Tibial artery (tissue), 4 donors: ENCODE measurements at places on chromosomes 4 and X.
A peak's percentile ranks its signal among the peaks of the same experiment; 100 is the strongest.

DNA sequence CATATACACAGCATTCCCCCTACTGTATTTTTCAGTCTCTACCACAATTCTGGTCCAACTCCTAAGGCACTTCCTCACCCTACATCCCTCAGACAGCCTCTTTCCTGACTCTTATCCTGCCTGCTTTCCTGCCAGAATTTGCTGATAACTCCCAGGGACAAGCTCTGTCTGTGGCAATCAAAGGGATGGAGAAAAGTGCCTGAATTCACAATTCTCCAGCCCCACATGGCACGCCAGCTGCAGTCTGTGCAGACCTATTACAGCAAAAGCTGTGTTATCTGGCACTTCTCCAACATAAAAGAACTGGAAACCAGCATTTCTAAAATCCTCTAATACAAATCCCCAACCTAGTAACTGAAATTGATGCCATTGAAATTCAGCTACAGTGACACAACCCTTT is 404.8 kb downstream of the KLHL13 start:
- no peak for DNase-seq

- DNase-seq = no peak
Measured at GRCh38 chrX:25344161-25344936, 328.6 kb upstream of the ARX start.

GRCh38 chr4:54498661-54499111 is 159.1 kb upstream of the KIT start:
- DNase-seq = no peak

DNA sequence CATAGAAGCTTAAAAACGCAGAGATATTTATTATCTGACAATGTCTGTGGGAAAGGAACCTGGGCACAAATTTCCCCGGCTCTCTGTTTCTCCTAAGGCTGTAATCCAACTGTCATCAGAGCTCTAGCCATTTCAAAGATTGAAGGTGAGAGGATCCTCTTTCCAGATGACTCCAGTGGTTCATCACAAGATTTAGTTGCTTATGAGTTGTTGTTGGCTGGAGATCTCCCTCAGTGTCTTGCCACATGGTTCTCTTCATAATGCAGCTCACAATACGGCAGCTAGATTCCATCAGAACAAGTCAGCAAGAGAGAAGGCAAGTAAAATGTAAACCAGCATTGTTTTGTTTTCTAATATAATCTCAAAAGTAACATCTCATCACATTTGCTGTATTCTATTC is 369.4 kb downstream of the GASK1B start:
- DNase-seq = no peak

DNA sequence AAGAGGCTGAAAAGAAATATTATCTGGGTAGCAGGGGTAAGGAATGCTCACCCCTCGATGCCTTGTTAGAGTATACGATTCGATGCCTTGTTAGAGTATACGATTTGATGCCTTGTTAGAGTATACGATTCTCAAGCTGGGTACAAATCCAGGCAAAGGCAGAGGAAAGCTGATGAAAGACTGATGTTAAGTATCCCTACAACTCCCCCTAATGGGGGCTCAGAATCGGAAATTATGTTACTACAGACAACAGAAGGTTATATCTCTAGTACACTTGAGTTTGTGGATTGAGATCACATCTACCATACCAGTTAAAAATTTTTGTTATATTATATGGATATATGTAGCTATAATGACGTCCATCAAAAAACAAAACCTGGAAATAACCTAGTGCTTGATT is 4.8 kb downstream of the LRRC66 start:
- DNase-seq = no peak

DNA sequence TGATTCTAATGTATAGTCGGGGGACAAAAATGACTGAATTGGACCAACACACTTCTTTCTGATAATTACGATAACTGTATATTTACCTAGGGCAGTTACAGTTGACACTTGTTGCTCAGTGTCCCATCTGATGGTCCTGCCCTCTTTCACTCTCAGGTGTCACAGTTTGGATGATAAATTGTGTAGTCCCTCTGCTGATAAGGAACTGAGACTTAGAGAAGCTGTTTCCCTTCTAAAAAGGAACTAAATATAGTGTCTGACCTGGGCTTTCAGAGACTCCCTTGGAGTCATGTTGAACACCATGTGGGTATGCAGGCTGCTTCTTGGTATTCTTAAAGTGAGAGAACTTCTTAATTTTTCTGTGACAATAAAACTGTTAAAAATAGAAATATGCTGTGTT is 23.7 kb upstream of the PNPLA4 start:
- DNase-seq = no peak

DNA sequence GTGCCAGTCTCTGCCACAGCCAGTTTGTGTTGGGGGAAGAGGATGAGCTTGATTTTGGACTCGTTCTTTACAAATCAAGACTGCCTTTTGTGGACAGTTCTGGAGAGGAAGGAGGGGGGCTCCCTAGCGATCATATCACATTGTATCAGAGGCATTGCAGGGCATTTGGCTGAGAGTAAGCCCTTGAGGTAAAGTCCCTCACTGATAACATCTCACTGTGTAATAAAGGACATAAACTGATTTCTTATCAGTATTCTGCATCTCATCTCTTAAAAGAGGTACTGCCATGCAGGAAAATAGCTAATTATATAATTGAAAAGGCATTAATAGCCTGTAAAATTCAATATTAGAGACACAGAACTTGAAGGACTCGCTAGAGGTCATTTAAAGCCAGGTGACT is 6.1 kb upstream of the IGFBP7 start:
- DNase-seq = no peak

DNA sequence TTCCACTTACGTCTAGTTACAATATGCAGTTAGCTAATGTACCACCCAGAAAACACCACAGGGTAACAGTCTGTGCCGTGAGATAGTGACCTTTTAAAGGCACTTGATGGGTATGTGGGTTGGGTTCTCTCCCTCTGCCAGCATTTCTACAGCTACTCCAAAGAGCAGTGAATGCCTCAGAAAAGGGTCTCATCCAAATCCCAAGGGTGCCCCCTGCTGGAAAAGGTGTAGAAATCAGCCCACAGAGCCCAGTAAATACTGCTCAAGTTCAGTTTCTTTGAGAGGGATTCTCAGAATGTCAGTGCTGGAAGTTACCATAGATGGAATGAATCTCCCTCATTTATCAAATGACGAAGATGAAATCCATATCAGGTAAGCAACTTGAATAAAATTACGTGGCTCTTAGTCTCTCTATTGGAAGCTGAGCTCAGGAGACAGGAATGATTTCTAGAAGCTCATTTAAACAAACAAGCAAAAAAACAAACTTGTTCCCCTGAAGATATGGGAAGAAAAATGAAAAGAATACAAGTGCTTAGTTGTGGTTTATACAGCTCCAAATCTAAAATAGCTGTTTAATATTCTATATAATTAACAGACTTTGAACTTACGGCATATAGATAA is 9.5 kb downstream of the RNF175 start:
- peak; percentile 63 for DNase-seq

DNA sequence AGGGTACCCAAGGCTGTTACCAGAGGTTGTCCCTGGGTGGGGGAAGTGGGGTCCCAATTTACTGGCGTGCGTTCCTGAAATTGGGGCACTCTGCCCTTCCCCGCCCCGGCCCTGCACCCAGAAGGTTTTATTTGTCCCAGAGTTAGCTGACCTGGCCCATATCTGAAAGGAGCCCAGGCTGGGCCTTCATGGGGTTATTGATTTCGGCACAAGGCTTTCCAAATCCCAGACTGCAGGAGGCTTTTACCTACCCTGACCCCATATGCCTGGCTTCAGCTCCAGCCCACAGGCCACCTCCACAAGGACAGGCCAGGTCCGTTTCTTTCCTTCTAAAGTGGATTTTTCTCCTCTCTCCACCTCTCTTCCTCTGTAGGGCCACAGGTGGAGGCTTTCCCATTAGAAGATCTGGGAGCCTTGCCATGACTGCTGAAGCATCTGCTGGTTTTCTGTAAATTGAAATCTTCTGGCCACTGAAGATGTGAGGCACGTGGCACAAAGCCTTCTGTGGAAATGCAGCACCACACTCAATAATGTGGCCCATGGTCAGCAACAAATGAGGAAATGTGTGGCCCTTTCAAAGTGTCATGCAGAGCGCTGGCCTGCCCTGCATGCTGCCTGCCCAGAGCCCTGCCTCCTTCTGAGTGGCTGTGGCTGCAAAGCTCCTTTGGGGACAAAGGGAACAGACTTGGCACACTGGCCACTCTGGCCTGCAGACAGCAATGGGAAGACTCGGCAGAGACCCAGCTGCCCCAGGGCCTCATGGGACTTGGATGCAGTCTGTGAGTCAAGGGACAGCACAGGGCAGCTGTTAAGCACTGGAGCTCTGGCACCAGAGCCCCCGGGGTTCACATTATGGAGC is 43.1 kb upstream of the MTM1 start:
- DNase-seq = peak; percentile 91

DNA sequence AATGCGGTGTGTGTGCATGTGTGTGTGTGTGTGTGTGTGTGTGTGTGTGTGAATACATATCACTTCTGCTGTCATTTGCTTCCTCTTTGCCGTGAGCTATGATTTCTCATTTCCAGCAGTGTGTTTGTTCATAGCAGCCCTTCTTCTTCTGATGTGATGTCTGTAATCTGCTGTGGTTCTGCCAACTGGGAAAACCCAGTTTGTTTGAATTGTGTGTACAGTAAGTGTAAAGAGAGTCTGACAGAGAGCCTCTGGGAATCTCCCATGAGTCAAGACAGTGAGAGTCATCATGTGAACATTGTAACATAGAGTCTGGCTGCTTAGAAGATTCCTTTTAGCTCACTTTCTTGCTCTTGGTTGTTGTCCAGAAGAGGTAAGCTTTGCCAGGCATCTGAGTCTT is 8.4 kb upstream of the NWD2 start:
- no peak for DNase-seq

DNA sequence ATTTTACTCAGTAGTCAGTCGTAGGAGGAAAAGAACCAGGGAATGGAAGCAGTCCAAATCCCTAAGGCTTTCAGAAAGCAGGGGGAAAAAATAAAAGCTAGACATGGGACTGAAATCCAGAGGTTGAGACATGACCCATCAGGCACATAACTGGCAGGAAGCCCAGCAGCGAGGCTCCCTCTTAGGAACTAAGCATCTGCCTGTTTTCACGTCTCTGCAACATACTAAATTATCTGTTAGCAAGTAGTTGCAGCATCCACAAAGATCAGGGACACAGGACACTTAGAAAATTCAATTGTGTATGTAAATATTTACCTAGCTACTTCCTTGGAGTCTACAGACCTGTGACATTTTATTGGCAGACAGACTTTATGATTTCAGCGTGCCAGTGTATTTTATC is 118.0 kb upstream of the EDNRA start:
- peak; percentile 54 for DNase-seq

DNA sequence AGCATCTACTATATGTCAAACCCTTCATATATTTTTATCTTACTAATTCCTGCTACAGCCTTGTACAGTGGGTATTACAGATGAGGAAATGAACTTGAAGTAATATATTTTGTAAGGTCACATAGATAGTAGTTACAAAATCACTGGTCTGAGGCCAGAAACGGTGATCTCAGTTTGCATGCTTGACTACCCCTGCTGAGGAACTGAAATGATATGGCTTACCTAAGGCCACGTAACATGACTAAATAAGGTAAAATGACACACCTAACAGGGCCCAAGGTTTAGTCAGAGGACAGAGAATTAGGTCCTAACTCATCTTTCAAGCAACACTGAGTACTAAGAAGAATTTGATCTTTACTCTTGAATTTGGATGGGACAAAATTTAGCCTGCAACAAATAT is 1.5 kb upstream of the COMMD8 start:
- no peak for DNase-seq

DNA sequence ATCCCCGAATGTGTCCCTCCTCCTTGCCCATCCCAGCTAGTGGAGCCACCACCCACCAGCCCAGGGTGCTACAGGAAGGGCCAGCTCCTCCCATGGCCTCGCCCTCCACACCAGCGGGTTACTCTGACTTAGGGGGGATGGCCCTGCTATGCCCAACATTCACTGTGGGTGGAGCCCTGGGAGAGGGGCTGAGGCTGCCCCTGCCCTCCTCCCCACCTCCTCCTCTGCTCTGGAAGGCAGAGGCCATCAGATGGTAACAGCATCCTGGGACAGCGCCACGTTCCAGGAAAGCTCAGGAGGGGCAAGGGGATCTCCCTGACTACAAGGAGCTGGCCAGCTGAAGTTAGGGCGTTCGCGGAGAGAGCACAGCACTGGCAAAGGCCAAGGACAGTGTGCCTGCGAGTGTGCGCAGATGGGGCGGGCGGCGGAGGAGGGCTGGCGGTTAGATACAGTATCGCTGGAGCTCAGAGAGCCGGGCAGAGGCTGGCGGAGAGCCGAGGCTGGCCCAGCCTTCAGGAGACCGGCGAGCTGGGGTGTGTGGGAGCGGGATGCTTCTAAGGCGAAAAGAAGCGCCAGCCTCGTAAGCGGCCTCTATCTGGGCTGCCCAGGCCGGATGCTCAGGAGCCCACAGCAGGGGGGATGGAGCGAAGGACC is 1.5 kb downstream of the JAKMIP1 start:
- peak; percentile 10 for DNase-seq

DNA sequence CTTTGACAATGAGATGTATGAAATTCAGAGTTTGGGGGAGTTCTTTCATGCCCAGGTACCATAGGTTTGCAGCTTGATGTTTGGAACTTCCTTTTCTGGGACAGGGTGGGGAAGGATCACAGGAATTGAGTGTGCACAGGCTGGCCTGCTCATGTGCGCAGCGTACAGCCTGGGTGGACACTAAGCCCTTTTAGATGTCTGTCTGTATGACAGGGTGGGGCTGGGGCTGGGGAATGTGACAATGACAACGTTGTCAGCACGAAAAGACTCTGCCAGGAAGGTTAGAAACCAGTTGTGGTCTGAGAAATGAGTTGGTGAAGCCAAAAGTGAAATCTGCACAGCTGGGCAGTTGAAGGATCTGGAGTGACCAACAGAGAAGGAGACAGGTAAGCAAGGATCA is 47.4 kb downstream of the WWC2 start:
- DNase-seq = no peak

- DNase-seq = no peak
Measured at GRCh38 chr4:11615601-11616000, 186.9 kb upstream of the HS3ST1 start.

DNA sequence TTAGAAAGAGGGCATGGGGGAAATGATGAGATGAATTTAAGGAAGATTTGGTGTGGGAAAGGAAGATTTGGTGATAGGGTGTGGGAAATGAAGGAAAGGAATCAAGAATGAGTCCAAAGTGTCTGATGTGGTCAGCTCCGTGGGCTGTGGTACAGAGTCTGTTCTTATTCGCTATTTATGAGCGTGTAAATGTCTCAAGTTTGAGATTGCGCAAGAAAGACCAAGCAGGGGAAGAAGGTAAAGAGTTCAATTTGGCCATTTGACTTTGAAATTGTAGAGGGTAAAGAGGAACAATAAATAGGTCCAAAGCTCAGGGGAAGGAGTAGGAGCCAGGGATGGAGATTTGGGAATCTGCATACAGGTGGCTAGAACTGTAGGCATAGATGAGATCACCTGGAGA is 11.3 kb upstream of the SMS start:
- no peak for DNase-seq

- DNase-seq = peak; percentile 83
Measured at GRCh38 chrX:38803588-38804431, 2.6 kb downstream of the MID1IP1 start.

DNA sequence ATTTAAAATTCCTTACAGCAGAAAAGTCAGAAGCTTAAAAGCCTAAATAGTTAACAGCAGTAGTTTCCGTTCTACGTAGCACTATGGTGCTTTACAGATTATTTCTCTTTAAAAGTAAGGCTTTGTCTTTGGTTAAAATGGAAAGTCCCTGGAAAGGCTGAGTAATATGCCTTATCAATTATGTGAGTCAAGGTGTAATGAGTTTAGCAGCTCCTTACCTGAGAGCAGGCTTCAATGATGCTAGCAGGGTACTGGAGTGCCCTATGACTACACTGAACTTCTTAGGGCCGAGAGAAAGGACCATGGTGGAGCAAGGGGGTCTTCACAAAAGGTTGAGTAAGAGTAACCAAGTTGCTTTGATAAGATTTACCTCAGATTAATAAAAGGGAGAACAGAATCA is 12.6 kb upstream of the NKX6-1 start:
- DNase-seq = no peak
